ENCODE measurements at places on chromosomes 5 and 9. TPM values are rescaled to one million over a fixed set of nuclear protein-coding genes. Genes with fewer than 3 reads are reported as not detected.

DNA sequence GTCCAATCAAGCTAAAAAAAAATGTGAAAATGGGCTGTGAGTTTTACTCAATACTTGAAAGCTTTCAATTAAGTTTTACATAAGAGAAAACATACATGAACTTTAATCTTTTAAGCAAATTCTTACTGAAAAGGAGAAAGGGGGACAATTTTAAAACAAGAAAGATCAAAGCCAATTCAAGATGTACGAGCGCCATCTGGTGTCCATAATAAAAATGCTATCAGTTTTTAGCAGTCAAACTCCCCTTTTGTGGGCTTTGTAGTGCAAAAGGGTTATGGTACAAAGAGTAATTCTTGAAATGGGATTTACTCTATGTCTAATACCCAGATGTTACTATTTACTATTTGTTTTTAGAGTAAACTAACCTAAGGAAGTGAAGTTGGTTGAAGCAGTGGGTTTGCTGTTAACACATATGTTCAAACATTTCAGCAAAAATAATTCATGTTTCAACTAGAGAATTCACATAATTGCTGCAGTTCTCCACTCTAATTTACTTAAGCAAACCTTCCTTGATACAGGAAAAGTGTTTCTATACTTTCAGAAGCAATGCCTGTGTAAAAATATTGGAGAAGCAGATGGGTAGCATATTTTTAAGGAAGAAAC lies 228.2 kb upstream of the TYRP1 start:
- peak; percentile 17 for DNase-seq

- no peak for DNase-seq
These were observed 1.6 kb downstream of the FIBCD1 start for GRCh38 chr9:130937146-130938076.

NUTM2F gene
- total RNA-seq, result not detected

ADRB2 gene
- 0.45 TPM for total RNA-seq

DOCK8 gene
- total RNA-seq, result not detected

AQP3 gene
- total RNA-seq, result 0.79 TPM

GRCh38 chr5:40515476-40515875 lies 164.2 kb upstream of the PTGER4 start:
- DNase-seq, result no peak

DNA sequence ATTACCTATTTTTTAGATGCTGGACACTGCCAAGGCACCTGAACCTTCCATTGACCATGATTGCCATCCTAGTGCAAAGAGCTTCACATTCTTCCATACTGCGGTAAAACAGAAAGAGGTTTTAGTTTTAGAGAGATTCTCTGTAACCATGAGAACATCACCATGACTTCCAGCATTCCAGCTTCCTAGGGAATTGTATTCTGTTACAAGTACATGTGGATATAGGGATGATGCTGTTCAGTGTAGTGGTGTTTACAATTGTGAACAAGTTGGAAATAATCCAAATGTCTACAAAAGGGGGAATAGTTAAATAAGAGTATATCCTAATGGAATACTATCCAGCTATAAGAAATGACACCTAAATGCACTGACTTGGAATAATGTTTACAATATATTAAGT lies 22.4 kb downstream of the NIPSNAP3B start:
- DNase-seq, result no peak

DNA sequence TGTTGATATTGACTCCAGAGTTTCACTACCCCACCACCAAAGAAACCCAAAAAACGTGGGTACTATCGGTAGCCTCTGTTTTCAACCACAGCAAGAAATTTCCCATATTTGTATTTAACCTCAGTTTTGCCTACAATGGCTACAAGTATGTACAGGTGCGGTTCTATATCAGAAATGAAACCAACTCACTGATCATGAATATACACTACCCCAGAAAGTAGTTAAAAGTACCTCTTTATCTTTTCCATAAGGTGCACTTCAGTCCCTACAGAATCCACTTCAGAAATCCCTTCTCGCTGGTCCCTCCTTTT lies 140.6 kb upstream of the SLC12A2 start:
- no peak for DNase-seq

DNA sequence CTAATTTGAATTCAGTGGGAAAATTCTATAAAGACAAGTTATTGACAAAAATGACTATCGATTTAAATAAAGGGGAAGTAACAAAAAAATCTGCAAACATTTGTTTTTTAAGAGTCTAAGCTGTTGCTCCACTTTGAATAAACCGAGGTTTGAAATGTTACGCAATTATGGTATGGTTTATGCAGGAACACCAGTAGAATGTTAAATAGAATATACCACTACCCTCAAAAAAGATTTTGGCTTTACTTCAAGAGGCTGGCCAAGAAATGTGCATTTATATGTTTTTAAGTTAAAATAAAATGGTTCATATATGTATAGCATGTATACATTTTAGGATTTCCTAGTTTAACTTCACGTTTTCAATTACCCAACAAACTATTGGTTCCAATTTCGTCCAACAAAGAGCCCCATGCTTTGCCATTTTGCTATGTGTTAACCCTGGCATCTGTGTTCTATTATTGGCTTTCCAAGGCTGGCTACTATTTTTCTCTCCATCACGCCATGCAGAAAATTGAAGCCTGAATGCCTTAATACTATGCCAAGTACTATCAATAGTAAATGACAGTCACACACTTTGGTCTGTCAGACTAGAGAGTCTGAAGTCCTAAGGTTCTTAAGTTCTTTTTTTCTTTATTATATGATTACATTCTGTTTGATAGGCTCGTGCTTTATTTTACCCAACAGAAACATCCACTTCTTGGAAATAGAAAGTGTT lies 171.2 kb downstream of the BRINP1 start:
- DNase-seq, result no peak

- DNase-seq, result peak; percentile 92
These were observed 9.2 kb downstream of the DCANP1 start for GRCh38 chr5:135437796-135438560.

GRCh38 chr5:68533571-68534084 lies 318.1 kb downstream of the PIK3R1 start:
- DNase-seq, result no peak

DNA sequence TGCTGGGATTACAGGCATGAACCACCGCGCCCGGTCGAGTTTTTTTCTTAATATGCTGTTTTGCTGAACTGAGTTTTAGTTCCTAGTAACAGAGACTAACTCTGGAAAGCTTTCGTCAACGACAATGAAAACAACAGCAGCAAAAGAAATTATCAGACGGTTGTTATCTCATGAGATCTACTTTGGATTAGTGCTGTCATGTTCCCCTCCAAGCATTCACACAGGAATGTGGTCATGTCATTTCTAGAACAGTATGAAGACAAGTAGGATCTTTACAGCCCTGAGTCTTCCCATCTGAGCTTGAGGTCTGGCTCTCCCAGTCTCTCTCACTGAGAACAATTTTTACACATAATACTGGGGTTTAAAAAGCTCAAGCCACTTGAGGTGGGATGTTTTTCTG lies 4.0 kb upstream of the ANKRD33B start:
- no peak for DNase-seq

DNA sequence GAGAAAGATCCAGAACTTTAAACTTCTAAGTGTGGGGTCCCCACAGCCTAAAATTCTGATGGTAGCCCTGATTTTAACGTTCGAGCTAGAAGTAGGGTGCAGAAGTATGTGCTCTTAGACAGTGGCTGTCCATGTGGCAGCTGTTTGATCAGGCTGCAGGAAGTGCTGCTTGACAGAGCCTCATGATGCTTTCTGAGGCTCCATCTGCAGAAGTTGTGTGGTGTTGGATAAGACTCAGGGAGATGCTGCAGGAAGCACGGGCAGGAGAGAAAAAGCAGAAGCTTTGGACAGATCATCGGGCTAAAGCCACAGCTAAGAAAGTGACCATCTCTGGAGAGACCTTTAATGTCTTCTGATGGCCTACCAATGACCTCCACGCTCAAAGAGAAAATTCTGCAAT lies 8.1 kb downstream of the MTMR12 start:
- DNase-seq, result no peak

DNA sequence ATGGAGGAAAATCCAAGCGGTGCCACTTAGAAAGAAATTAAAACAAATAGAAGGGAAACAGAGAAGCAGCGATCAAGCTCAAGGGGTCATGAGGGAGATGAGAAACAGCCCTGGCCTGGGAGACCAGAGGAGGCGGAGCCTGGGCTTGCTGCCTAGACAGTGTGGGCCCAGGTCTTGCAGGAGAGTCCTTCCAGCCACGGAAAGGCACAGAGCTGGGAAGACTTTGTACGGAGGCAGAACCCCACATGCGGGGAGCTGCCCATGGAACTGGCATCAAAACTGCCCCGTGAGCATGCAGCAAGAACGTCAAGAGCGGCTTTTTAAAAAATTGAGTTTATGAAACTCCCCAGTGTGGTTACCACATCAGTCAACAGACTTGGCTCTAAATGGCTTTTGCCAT lies 119.4 kb downstream of the IRX1 start:
- no peak for DNase-seq

Measured in A172 (cell line).